ENCODE measurements at places on chromosomes 1 and 21.

DNA sequence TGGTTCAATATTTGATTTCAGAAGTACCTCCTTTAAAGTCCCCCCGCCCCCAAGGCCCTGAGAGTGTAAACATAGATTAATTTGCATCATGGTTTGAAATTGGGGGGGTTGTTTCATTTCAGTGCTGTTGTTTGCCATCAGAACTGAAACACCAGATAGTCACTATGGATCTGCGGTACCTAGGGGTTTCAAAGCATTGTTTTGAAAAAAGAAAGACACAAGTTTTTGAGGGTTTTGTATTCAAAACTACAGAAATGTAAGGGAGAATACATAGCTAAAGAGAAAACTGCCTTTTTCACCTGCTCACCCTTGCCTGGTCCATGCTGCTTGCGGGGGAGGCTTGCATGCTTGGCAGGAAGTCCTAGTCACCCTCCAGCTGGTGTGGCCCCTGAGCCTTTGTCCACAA, 59.3 kb downstream of the ACP6 start:
- DNase-seq: no peak

DNA sequence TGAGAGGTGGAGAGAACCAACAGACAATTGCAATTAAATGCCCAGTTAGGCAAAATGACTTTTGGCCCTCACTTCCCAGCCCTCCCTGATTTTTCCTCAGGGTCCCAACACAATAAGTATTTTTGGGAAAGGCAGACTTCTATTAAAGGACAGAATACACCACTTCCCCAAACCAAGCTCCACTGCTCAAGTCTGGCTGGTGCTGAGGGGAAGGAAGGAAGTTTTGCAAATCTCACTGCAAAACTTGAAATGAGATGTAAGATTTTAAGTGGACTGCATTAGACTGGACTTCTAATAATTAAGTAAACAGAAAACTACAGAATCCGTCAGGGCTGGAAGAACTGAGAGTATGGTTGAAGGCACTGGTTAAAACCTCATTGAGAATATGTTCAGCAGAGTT, 32.2 kb upstream of the CD1D start:
- DNase-seq: no peak

GRCh38 chr1:168964478-168964877, 142.0 kb upstream of the ATP1B1 start:
- DNase-seq: no peak

DNA sequence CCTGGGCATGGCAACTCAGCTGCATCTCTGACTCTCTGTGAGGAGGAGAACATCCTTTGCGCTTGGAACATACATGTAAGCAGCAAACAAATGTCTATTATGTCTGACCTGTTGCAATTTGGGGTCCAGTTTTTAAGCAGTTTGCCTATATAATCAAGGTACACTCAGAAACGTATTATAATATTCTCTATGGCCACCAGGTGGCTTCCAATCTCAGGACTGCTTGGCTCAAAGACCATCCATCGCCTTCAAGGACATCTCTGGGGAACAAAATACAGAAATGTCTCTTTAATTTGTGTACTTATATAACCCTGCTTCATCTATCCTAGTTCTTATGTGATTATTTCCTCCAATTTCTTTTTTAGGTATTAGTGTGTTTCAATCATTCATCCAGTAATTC, 227.2 kb downstream of the OLFM3 start:
- no peak for DNase-seq

- DNase-seq: peak; percentile 92
These were observed 132.1 kb downstream of the IGSF21 start for GRCh38 chr1:18239671-18240070.

All from DMS79 treated with DMSO at 0.1 percent for 48 hours (cell line).